Epithelial cell of umbilical artery (primary cell): ENCODE measurements at places on chromosomes 5 and 9. TPM values are rescaled to one million over a fixed set of nuclear protein-coding genes. Genes with fewer than 3 reads are reported as not detected.

Gene C5orf52
- total RNA-seq = not detected in 2 replicates

Gene C9orf50
- not detected in 2 replicates for total RNA-seq

Gene TAL2
- total RNA-seq = 0.32 TPM in 1 of 2 replicates, not detected in the other

Gene TMEM141
- 105 and 109 TPM in 2 replicates for total RNA-seq

Gene TMEM171
- total RNA-seq = 12.3 and 16.9 TPM in 2 replicates

Gene NTRK2
- total RNA-seq = under 0.01 and 0.30 TPM in 2 replicates

Gene SNCB
- not detected in 2 replicates for total RNA-seq

Gene FSTL4
- total RNA-seq = not detected in 2 replicates

Gene OBP2B
- not detected in 2 replicates for total RNA-seq

Gene CDKN2B
- 2.7 and 14.9 TPM in 2 replicates for total RNA-seq

Gene TRIM7
- total RNA-seq = 14.3 and 14.6 TPM in 2 replicates

Gene PCDHGB4
- total RNA-seq = 4.9 and 10.1 TPM in 2 replicates

Gene FAM221B
- not detected in 2 replicates for total RNA-seq

Gene NEURL1B
- 0.15 and 0.32 TPM in 2 replicates for total RNA-seq

Gene SOHLH1
- not detected in 2 replicates for total RNA-seq

Gene GCNT1
- total RNA-seq = 8.1 and 55.2 TPM in 2 replicates

Gene RMI1
- total RNA-seq = 8.8 and 9.7 TPM in 2 replicates

Gene STKLD1
- total RNA-seq = 0.32 and 0.61 TPM in 2 replicates

Gene MARCOL
- total RNA-seq = not detected in 2 replicates

Gene ASPN
- not detected in 2 replicates for total RNA-seq

Gene RANBP3L
- not detected in 2 replicates for total RNA-seq
